ENCODE measurements at places on chromosomes 6 and 20.

DNA sequence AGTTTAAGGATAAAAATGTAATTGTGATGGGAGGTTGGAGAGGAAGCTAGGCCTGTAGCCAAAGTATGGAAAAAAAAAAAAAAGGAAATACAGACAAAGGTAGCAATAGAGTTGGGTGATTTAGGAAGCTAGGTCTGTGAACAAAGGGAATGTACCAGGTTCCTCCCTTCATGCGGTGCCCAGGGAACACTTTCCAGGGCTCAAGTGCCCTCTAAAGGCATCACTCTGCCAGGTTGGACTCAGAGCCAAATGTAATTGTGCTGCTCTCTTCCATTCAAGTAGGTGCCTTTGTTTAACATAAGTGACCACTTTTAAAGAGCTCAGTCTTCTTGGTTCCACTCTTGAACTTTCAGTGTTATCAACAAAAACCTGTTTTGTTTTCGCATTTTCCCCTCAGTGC, 159.7 kb upstream of the AHI1 start:
- no peak for DNase-seq

DNA sequence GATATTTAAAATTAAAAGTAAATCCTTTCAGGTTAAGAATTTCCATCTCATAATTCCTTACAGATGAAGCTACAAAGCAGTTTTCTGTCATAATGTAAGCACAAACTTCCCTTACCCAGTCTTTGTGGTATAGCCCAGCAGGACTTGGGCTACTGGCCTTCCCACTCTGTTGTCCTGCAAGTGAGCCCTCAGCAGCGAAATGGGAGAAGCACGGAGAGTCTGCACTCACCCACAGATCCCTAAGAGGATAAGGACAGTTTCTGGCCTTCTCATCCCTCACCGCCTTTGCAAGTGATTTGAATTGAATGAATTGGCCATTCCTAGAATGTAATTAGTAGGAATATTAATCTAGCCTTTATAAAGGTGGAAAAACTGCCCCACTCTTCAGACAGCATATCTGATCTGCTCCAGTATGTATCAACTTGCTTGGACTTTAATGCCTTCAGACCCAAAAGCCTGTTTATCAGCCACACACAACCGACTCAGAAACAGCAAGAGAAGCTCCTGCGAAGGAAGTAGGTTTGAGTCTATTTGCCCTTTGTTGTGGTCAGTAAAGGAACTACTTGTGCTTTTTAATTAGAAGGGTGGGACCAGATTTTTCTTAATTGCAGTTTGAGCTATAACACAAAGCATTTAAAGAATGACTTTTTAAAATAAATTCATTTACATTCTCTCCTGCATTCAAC, 29.9 kb upstream of the PRDM1 start:
- no peak for DNase-seq

DNA sequence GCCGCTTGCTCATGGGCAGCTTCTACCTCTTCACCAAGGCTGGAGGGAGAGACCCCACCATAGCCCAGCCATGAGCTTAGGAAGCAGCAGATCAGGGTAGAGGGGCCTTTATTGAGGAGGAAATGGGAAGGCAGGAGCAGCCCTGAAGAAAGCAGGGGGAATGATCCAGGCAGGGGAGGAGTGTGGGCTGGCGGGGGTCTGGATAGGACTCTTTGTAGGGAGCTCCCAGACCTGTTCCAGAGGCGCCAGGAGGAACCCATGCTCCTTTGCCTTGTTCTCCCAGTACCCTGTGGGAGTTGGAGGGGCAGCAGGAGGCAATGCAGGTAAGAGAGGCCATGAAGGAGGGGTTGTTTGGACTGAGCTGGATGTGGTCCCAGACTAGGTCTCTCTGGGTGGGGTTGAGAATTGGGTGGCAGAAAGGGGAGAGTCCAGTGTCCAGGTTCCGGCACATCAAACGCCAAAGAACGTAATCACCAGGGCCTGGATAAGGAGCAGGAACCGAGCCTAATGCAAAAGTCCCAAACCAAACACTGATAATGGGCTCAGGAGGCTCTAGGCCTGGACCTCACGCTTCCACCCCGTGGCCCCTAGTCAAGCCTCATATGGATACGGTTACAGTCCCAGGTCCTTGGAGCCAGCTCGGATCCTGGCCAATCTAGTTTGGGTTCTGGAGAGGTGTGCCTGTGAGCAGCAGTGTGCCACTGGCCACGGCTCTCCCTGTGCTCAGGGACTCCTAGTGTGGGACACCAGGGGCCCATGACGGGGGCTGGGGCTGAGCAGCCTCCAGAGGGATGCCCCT, 12.1 kb upstream of the PGC start:
- DNase-seq, result peak; percentile 56

- DNase-seq, result no peak
Measured at GRCh38 chr6:84137051-84137375, 90.4 kb downstream of the CEP162 start.

DNA sequence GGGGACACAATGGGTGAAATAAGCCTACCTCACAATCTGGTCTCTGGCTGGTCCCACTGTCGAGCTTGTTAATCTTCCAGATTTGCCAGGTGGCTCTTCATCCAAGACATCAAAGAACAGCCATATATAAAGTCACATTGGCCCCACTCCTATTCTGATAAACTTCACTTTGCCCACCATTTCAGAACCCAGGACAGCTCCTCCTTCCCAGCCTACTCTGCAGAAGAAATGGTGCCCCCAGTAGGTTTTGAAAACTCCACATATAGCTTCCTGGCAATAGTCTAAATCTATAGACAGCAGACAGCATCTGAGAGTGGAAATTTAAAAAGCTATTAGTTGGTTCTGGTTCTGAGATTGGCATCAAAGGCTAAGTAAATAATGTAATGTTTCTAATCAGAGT, 143.1 kb upstream of the PCSK2 start:
- DNase-seq, result peak; percentile 62

DNA sequence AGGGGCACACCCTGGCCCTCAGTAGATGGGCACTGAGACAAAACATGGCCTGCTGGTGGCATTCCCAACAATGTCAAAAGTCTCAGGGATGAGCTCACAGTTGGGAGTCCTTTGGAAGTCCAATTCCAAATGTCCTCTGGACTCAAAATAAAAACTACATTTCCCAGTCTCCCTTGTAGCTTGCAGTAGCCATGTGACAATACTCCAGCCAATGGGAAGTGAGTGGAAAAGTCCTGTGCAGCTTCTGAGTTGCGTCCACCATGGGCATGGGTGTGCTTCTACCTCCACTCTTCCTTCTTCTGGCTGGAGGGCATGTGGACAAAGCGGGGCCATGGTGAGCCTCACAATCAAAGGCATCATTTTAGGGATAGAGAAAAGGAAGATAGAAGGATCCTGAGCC, 5.8 kb upstream of the ADAM33 start:
- no peak for DNase-seq

- DNase-seq, result peak; percentile 88
Measured at GRCh38 chr20:2767768-2768631, 32.4 kb downstream of the CPXM1 start.

- no peak for DNase-seq
Measured at GRCh38 chr6:52560462-52560861, 16.4 kb downstream of the TRAM2 start.

DNA sequence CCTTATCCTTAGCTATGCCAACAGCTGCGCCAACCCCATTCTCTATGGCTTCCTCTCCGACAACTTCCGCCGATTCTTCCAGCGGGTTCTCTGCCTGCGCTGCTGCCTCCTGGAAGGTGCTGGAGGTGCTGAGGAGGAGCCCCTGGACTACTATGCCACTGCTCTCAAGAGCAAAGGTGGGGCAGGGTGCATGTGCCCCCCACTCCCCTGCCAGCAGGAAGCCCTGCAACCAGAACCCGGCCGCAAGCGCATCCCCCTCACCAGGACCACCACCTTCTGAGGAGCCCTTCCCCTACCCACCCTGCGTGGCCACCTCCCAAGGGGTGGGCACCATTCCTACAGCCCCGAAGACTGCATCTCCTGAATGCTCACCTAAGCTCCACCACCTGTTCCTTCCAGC, 1.3 kb downstream of the SSTR4 start:
- no peak for DNase-seq

DNA sequence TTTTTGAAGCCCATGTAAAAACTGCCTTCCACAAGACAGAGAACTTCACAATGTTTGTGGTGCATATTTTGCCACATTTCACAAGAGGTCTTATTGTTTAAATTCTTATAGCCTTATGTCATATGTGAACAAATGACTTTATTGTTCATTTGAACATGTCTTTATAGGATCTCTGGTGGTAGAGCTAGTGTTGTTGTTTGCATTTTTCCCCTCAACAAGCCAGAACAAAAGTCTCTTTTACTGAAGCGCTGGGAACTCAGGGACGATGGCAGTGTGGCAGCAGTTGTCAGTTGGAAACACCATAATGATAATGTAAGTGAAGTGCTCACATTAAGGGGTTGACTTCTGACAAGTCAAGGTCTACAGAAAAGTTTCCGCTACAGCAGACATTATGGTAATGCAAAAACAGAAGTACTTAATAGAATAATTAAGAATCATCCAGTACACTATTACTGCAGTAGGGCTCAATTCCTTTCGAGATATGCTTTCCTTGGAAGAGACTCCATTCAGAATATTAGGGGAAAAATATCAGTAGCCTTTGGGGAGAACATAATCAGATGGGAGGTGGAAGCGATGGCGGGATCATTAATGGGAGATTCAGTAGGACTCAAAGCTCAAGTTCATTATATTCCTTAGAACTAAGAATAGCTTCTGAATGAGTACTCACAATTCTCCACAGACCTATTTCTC, 180.0 kb downstream of the GJA10 start:
- no peak for DNase-seq

- DNase-seq, result no peak
Measured at GRCh38 chr6:3874069-3874468, 24.9 kb downstream of the FAM50B start.

GRCh38 chr6:108363113-108363512, 68.3 kb downstream of the AFG1L start:
- DNase-seq, result no peak

DNA sequence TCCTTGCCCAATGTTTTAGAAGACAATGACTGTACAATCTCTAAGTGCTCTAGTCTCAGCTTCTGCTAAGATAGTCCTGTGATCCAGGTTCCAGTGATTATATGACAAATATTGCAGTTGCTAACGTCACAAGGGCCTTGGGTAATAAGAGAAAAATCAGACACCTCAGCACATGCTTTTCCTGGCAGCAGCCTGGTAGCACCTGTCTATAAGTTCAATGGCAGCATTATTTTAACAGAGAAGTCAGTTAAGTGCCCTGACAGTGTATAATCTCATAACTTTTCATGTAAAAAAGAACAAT, 121.3 kb upstream of the BCLAF1 start:
- DNase-seq, result no peak

DNA sequence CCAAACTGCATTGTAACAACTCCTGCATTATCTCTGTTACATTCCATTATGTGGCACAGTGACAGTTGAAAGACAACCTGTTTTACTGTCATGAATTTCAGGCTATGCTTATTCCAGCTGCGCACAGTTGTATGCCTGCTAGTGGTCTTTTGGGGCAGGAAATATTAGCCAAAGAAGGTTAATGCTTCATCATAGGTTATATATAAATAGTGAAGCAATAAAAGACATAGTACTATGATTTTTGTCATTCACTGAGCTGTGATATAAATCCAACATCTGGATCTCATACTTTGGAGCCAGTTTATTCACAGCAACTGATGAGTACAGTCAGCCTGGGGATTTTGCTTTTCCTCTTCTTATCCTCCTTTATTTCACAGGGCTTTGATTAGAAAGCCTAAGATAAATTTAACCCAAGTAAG, 55.6 kb downstream of the FILIP1 start:
- DNase-seq, result no peak

GRCh38 chr6:170116636-170117035, 174.2 kb downstream of the DLL1 start:
- DNase-seq, result peak; percentile 7

- DNase-seq, result no peak
Measured at GRCh38 chr6:110075406-110075805, 97.3 kb downstream of the GPR6 start.

GRCh38 chr6:22141241-22141745, 155.5 kb downstream of the PRL start:
- DNase-seq, result peak; percentile 83

GRCh38 chr6:98514073-98514720, 320.2 kb upstream of the POU3F2 start:
- no peak for DNase-seq

GRCh38 chr6:168040856-168041496, 38.0 kb downstream of the FRMD1 start:
- DNase-seq, result no peak

DNA sequence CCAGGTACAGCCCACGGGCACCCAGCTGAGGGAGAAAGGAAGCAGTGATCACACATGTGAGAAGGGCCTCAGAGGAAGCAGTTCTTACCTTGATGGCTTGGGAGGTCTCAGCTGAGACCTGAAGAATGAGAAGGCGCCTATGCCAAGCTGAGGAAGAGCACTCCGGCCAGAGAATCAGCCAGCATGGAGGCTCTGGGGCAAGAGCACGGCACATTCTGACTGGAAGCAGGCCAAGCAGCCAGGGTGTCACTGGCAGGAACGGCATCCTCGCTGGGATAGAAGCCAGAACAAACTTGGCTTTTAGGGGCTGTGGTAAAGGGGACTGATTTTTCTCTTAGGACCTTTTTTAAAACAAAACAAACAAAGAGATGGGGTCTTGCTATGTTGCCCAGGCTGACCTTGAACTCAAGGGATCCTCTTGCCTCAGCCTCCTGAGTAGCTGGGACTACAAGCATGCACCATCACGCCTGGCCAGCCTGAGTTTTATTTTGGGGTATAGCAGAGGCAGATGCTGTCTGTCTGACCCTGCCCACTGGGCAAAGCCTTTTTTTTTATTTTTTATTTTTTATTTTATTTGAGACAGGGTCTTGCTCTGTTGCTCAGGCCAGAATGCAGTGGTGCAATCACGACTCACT, 17.6 kb downstream of the GHRH start:
- DNase-seq, result no peak

- DNase-seq, result no peak
Measured at GRCh38 chr6:15303920-15304291, 58.0 kb downstream of the JARID2 start.

- no peak for DNase-seq
Measured at GRCh38 chr20:63791497-63792156, 39.4 kb downstream of the ZBTB46 start.

DNA sequence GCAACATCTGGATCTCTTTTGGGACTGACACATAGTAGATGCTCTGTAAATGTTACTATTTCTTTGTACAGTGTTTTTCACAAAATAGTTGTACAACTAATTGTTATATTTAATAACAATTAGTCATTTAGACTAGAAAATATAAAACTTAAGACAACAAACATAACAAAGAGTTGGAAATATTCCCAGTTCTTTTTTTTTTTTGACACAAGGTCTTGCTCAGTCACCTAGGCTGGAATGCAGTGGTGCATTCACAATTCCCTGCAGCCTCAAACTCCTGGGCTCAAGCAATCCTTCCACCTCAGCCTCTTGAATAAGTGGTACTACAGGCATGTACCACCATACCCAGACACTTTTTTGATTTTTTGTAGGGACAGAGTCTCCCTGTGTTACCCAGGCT, 105.8 kb downstream of the UTRN start:
- no peak for DNase-seq

DNA sequence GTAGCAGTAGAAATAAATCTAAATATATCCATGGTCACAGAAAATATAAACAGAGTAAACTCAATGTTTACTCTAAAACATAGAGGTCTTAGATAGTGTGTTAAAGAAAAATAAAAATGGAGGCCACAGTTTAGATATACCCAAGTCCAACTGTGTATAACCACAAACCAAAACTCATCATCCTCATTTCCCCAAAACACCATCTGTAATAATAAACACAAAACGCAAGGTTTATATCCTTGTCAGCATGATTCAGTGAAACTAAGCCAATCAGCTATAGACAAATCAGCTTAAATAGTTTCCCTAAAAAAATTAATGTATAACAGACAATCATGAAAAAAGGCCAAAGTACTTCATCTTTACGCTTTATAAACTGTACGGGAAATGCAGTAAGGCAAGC, 2.7 kb upstream of the HACE1 start:
- no peak for DNase-seq

Measured in kidney (tissue), 22 donors.